Stimulated activated CD4-positive, alpha-beta T cell treated with anti-CD3 and anti-CD28 coated beads, TNF-alpha, amount 100 ng/mL, for 1 hour (primary cell): ENCODE measurements at places on chromosomes 11 and 22.

- no peak for DNase-seq
Observed at GRCh38 chr11:88335284-88335683, 2.3 kb downstream of the CTSC start.

DNA sequence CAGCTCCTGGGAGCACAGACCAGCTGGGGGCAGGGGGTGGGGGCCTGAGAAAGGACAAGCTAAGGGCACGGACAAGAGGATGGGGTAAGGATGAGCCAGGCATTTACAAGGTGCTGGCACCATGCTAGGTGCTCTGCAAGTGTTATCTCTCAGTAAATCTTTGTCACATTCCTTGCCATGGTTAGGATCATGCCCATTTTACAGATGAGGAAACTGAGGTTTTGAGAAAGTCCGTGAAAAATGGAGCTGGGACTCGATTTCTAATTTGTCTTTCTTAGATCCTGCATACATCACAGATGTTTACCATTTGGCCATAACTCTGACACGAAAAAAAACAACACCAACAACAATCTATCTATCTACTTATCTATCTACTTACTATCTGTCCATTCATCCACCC, 429.7 kb downstream of the MIAT start:
- no peak for DNase-seq

DNA sequence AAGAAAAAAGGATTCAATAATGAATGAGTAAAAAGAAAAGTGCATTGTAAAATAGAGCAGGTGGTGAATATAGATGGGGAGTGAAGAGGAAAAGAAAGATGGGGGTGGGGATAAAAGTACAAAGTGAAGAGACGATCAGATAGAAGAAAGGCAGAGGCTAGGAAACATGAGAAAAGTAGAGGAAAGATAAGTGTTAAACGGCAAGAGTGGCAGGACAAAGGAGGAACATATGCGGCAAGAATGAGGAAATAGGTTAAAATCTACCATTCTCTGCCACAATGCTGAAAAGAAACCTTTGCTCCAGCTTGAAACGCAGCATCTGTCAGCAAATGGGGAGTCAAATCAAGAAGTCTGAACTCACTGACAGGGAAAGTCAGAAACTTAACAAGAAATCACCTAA, 6.8 kb downstream of the FUT4 start:
- no peak for DNase-seq

- no peak for DNase-seq
Observed at GRCh38 chr11:92967178-92967577, 2.3 kb upstream of the MTNR1B start.

GRCh38 chr11:36241497-36241896, 47.7 kb downstream of the COMMD9 start:
- no peak for DNase-seq

GRCh38 chr11:27218421-27219038, 144.5 kb downstream of the CCDC34 start:
- DNase-seq, result no peak

GRCh38 chr11:73171436-73172161, 29.5 kb upstream of the FCHSD2 start:
- no peak for DNase-seq

GRCh38 chr11:96384156-96384555, 5.6 kb downstream of the CCDC82 start:
- no peak for DNase-seq

- DNase-seq, result no peak
Observed at GRCh38 chr11:119991022-119991404, 146.9 kb downstream of the TRIM29 start.

DNA sequence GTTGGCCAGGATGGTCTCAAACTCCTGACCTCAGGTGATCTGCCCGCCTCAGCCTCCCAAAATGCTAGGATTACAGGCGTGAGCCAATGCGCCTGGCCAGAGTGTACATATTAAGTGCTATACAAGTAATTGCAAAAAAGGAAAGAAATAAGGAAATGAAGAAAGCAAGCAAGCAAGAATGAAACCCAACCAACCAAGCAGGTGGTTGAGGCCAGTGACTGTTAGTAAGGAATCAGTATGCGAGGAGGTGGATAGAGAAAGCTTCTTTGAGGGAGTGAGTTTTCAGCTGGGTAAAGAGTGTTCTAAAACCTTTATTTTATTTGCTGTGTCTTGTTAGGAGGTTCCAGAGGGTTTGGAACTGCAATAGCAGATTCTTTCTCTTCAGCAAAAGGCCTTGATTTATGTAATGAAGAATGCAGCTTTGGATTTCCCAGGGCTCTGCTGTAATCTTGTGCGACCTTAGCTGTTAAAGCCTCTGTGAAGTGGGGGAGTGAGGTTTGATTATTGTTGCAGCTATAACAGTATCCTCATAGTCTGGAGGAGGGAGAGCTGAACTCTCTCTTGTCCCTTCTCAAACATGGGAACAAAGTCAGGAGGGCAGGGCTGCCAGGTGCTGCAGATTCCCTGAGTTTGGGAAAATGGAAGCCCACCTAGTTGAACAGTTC, 5.7 kb downstream of the AMPD3 start:
- no peak for DNase-seq

DNA sequence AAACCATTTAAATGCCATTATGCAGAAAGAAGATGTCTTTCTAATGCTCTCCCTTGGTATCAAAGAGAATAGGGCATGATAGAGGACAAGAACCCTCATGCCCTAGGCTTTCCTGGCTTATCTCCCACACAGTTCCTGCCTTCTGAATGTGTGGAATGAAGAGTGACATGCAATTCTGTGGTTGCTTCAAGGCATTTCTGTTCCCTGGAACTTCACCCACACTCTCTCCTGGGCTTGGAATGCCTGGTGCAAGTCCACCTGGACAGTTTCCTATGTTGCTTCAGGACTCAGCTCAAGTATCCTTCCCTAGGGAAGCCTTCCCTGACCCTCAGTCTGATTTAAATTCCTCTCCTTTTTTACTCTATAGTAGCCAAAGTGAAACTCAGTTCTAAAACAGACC, 53.8 kb upstream of the DRD2 start:
- no peak for DNase-seq

DNA sequence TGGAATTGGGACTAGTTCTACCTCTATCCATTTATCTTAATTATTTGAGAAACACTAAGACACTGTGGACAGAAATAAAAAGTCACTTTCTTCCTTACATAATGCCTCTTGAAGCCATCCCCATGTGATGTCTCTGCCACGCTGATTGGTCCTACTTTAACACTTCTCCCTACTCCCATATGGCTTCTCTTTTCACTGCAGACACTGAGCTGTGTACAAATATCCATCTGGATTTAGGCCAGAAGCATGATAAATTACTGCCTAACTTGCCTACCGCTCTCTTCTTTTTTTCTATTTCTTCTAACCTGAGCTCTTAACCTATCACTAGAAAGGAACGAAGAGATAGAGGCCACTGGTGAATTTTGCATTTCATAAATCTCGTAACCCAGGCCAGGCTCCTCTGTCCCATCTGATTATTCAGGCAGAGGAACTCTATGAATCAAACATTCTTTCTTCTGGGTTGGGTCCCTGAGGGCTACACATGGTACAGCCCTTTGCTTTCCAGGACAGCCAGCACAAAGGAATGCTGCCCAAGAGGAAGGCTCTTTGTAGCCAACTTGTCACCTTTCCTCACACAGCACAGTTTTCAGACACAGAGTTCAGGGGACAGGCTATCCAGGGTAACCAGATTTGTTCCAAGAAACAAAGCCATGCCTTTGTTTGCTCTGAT, 878.5 kb upstream of the LRRC4C start:
- DNase-seq, result no peak

DNA sequence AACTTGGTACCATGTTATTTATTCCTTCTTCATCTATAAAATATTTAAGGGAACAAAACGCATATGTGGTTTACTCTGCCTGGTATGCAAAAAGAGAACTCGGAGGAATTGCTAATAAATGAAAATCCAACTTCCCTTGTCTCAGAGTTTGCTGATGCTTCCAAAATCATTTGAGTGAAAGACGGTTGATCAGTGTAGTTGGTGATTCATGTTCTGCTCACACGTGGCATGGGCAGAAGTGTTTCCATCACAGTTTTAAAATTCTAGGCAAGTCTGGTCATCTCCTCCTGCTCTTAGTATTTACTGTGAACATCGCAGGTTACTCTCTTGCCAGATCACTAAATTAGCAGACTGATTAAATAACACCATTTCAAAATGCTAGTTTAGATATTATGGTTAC, 11.9 kb upstream of the PARVB start:
- no peak for DNase-seq

GRCh38 chr11:116948391-116948790, 111.0 kb upstream of the APOA1 start:
- DNase-seq, result no peak

GRCh38 chr11:93652679-93653078, 8.8 kb upstream of the CEP295 start:
- DNase-seq, result no peak

DNA sequence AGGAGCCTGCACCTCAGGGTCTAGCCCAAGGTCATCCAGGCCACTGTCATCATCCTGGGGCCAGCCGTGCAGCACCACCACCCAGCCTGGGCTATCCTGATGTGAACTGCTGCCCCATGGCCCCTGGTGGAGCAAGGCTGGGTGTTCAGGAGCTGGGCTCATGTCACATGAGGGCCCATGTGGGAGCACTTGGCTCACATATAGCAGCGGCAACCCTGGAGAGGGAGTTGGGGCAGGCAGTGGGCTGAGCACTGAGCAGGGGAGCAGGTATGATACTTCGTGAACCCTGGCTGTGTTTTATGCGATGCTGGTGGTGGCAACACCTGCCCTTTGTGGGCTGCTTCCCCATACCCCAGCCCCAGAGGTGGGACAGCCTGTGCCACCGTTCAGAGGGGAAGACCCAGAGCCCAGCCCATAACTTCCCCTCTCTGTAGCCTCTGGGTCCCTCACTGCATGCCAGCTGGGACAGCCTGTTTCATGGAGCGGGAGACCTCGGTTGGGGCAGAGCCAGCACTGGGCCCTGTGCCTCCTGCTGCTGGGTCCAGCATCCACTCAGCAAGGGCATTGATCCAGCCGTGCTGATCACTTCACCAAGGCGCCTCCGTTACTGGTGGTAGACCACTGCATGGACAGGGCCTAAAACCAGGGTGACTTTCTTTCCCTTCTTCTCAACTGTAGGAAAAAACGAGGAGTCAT, 62.5 kb upstream of the SUSD2 start:
- no peak for DNase-seq

- no peak for DNase-seq
Observed at GRCh38 chr11:8283100-8283464, 19.4 kb upstream of the LMO1 start.

DNA sequence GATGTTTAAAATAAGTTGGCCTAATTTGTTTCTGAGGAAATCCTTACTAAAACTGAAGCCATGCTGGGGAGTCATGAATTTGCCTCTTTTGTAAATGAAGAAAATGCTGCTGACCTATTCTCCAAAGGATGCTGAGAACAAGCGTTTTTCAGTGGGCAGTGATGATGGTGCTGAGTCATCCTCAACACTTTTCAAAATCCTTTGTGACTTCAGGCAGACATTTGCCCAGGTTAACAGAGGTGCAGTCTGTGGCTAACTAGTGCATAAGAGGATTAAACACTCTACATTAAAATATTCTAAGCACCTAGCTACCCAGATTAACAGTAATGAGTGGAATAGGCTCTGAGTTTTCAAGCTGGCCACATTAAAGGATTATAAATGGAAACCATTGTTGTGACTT, 509.0 kb downstream of the DLG2 start:
- DNase-seq, result no peak

DNA sequence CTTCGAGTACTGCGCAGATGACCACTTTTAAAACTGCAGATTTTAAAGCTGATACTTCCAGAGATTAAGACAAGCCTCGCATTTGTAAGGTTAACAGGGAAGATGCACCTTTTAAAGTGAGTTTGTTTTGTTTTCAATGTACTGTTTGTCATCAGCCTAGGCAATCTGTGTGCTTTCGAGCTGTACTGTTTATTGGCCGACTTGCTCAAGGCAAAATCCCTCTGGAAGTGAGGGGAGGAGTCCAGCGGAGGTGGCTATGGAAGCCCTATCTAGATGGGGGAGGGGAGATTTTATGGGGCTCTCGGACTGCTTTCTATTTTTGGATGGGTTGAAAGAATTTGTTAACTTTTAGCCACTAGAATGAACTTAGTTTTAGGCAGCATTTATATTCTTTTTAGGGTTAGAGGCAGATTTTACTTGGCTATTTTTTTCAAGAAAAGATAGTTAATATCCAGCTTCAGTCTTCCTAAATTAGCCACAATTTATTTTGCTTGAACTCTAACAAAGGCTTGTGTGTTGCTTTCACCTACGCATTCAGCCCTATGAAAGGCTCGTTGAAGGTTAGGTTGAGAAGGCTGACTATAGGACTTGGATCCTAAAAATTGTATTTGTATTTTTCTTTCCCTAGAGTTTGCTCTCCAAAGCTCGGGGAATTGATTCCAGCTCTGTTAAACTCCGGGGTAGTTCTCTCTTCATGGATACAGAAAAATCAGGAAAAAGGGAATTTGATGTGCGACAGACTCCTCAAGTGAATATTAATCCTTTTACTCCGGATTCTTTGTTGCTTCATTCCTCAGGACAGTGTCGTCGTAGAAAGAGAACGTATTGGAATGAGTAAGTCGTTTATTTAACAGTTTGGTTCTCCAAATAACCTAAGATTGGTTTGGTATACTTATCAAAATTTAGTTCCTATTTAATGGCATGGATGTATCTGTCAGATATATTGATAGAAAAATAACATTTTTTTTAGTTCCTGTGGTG, 2.1 kb downstream of the WEE1 start:
- DNase-seq, result no peak

GRCh38 chr22:23499845-23500500, 80.1 kb downstream of the IGLL1 start:
- no peak for DNase-seq

DNA sequence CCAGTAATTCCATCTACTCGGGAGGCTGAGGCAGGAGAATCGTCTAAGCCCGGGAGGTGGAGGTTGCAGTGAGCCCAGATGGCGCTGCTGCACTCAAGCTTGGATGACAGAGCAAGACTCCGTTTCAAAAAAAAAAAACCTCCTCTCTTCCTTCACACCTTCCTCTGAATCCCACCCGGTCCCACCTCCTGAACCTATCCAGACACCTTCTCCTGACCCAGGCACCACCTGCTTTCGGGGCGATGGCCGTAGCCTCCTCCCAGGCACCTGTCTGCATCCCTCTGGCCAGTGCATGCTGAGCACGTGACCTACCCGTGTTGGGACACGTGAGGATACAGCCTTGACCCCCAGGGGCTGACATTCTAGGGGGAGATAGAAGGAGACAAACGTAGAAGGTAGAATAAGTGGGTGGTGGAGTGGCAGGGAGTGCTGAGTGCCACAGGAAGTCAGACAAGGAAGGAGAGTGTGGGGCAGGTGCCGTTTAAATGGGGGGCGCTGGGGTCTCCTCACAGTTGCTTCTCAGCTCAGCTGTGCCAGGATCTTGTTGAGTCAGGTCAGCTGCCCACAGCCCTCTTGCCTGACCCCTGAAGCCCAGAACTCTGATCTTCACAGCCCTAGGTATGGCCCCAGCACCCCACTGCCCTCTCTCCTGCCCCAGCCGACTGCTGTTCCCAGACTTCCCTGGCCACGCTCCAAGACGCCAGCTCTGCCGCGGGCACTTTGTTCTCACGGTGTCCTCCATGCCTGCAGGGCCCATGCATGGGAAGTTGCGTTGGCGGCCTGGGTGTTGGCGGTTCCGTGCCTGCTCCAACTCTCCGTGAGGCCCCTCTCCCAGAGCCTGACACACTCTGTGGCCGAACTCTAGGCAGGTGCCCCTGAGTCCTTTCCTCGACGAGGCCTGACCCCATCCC, 1.2 kb upstream of the MIOX start:
- no peak for DNase-seq

- DNase-seq, result no peak
Observed at GRCh38 chr11:15053191-15053685, 20.2 kb upstream of the CALCB start.

- no peak for DNase-seq
Observed at GRCh38 chr11:108727665-108728064, 62.8 kb downstream of the DDX10 start.
